ENCODE measurements at places on chromosomes 2 and 18.

GRCh38 chr2:95349568-95350322 is 52.6 kb downstream of the KCNIP3 start:
- no peak for DNase-seq

DNA sequence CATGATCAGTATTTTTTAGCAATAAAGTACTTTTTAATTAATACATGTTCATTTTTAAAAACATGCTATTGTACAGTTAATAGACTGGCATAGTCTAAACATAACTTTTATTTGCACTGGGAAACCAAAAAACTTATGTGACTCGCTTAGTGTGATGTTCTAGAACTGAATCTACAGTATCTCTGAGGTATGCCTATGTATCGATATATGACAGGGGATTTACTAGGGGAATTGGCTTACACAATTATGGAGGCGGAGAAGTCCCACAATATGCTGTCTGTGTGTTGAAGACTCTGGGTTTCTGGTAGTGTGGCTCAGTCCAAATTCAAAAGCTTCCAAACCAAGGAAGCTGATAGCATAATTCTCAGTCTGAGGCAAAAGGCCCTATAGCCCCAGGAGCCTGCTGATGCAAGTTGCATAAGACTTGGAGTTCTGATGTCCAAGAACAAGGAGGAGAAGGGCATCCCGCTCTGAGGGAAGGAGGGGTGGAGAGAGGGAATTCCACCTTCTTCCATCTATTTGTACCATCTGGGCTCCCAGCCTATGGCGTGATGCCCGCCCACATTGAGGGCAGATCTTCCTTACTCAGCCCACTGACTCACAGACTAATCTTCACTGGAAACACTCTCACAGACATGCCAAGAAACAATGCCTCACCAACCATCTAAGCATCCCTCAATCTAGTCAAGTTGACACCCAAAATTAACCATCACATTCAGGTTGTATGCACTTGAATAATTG is 27.5 kb downstream of the ZNF638 start:
- no peak for DNase-seq

GRCh38 chr2:28166956-28167355 is 225.7 kb upstream of the FOSL2 start:
- no peak for DNase-seq

DNA sequence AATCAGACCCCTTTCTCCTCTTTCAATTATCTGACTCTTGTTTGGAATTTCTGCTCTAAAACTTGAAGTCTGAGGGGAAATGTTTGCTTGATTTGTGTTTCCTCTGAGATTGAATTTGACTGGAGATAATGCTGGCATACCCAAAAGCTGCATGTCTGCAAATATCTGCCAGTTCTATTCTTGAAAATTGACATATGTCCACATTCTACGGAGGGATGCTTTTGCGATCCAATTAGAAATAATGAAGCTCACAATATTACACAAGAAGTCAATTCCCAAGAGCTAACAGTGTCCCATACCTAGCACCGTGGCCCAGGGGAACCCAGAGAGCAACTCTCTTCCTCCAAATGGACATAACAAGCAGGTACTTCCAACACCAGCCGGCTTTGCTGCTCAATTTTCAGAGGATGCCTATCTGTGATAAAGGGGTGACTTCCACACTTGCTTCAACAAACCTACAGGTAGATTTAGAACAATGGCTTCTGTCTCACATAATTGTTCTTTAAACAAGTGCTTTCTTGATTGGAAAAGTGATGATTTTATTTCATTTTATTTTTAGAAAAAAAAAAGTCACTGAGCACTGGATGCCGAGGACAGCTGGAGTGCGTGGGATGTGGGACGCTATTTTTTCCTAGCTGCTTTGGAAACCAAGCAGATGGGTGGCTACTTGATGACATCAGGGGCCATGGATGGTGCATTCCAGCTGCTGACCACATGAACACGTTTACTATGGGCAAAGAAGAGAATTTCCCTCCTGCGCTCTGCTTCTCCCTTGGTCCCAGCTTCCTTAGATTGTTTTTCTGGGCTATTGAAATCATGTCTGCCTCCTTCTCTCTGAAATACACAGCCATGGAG is 488.9 kb downstream of the RNF144A start:
- DNase-seq = no peak

DNA sequence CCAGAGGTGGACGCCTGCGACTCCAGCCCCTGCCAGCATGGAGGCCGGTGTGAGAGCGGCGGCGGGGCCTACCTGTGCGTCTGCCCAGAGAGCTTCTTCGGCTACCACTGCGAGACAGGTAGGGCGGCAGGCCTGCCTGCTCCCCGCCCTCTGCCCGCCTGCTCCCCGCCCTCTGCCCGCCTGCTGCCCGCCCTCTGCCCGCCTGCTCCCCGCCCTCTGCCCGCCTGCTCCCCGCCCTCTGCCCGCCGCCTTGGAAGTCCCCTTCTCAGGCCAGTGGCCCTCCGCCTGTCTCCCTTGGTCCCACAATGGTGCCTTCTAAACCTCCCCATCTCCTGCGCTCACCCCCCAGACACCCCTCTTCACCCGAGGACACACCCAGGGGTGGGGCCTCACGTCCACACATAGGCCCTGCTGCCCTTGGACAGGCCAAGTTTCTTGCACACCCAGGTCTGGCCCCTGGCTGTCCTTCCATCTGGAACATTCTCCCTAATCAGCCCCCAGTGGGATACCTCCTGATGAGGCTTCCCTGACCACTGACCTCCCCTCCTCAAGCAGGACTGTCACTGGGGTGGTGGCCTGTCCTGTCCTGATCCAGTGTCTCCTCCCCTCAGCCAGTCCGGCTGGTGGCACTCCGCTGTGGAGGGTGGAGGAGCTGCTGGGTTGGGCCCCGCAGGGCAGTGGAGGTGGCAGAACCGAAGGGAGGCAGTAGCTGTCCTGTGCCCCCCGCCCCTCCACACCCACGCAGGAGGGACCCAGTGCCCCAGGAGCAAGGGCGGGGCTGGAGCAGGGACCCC is 37.9 kb downstream of the MTERF4 start:
- DNase-seq = no peak

- DNase-seq = no peak
These were observed 1.6 kb upstream of the RTP5 start for GRCh38 chr2:241867776-241868420.

- no peak for DNase-seq
These were observed 2.2 kb downstream of the PSD4 start for GRCh38 chr2:113175736-113176695.

DNA sequence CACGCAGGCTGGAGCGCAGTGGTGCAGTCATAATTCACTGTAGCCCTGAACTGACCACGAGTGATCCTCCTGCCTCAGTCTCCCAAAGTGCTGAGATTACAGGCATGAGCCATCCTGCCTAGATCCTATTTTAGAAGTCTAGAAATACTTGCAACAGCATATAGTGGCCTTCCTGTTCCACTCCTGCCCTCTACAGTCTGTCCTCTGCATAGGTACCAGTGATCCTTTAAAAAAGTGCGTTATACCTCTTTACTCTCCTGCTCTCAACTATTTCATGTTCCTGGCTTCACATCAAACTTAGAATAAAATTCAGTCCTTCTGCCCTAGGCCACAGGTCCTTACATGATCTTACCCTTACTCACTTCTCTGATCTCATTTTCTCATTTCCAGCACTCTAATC is 6.0 kb downstream of the COMMD1 start:
- DNase-seq = no peak

DNA sequence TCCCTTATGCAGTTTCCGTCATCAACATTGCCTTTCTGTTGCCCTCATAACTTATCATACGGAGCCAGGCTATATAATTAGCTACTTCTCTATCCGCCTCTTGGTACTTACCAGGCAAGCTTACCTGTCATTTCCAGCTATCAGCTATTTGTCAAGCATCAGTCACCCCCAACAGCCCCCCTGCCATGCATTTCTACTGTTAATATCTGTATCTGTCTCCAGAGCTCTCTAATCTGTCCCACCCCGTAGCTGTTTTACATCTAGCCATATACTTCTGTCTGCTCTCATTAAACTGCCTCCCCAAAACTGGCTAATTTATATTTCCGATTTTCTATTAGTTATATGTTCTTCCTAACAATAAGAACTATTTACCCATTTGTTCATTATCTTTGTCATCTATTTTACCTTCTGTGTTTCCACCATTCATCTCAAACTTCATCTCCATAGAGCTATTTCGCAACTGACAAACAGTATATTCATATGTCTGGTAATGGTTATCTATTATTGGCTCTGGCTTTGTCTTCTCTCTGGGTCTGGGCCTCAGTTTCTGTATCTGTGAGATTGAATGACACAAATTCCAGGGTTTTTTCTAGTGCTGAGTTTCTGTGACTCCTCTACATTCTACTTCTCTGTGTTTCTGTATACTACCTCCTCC is 9.6 kb downstream of the EMX1 start:
- DNase-seq = no peak

DNA sequence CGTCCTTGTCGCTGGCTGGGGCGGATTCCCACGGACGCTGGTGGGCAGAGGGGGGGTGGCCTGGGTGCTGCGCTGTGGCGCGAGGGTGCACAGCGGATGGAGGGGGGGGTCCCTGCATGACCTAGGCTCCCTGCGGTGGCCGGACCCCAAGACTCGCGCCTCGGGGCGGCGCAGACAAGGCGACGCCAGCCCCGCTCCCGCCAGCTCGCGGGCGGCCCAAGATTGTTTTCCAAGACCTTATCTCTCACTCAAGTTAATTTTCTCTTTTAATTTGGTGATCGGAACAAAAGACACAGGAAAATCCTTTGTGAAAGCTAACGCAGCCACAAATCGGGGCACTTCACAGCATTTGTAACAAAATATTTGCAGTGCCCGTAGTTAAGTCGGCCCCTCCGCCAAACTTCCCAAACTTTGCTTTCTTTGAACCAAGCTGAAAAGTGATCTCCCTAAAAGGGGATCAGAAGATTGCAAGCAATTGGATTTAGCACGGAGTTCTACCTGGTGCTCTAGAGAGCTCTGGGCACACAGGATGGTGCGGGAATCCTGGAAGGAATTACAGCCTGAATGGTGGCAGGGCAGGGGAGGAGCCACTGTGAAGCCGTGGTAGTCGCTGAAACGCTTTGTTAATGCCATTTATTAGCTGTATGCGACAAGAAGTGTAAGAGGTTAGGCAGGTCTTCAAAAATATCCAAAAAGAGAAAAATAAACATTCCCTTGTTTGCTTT is 4.8 kb upstream of the ID2 start:
- DNase-seq = no peak

DNA sequence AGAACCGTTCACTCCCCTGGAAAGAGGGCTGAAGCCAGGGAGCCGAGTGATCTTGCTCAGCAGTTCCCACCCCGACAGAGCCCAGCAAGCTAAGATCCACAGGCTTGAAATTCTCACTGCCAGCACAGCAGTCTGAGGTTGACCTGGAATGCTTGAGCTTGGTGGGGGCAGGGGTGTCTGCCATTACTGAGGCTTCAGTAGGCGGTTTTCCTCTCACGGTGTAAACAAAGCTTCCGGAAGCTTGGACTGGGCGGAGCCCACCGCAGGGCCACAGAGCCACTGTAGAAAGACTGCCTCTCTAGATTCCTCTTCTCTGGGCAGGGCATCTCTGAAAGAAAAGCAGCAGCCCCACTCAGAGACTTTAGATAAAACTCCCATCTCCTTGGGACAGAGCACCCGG is 180.8 kb downstream of the WDR7 start:
- no peak for DNase-seq
